Effector memory CD4-positive, alpha-beta T cell (primary cell): ENCODE measurements at places on chromosomes 3 and 15.

GRCh38 chr3:88117683-88118082 is 32.1 kb upstream of the C3orf38 start:
- no peak for DNase-seq

GRCh38 chr3:183618542-183618941 is 16.9 kb upstream of the KLHL24 start:
- no peak for DNase-seq

DNA sequence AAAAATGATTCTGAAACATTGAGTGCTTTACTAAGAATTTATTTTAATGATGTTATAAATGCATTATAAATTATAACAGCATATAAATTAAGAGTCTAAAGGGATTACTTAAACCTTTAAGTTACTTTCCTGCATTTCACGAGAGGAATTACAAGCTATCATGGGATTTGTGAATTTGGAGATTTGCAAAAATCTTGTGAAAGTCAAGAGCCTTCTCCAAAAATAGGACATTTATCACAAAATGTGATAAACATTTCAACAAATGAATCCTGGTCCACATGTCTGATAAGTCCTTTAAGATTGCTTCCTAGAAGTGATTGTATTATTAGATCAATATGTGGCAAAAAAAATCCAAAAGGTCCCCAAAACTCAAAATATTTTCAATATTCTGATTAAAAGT is 154.5 kb downstream of the ATP8B4 start:
- no peak for DNase-seq

DNA sequence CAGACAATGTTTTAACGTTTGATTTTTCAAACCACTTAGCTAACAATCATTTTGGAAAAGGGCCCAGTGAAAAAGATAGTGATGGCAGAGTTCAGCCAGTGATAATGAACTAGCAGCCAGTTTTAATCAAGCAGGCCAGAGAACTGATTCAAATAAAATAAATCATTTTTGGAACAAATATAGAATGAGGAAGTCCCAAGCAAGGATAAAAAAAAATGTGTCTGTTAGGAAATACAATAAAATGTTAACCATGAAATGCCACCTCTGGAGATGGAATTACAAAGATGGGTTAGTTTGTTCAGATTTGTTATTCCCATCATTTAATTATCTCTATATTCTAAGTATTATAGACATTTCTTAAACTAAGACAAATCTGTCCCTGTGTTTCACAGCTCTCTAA is 1.1 kb downstream of the HERC1 start:
- no peak for DNase-seq

DNA sequence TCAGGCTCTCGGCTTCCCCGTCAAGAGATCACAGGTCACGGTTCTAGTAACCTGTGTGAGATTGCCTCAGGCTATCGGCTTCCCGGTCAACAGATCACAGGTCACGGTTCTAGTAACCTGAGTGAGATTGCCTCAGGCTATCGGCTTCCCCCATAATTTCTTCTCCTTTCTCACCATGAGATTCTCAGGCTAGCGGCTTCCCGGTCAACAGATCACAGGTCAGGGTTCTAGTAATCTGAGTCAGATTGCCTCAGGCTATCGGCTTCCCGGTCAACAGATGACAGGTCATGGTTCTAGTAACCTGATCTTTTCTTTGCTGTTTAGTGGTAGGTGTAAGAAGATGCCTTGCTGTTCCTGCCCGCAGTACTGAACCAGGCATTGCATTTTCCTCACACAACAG is 418.2 kb upstream of the ZNF717 start:
- DNase-seq, result no peak

- DNase-seq, result no peak
These were observed 109.5 kb upstream of the IL12A start for GRCh38 chr3:159879146-159879545.

- no peak for DNase-seq
These were observed 97.1 kb upstream of the ICE2 start for GRCh38 chr15:60576044-60576443.
